ENCODE measurements at places on chromosomes 7 and 10.

- DNase-seq, result no peak
Measured at GRCh38 chr10:5510281-5511072, 11.1 kb upstream of the CALML5 start.

- no peak for DNase-seq
Measured at GRCh38 chr10:84392181-84392580, 63.8 kb downstream of the CCSER2 start.

DNA sequence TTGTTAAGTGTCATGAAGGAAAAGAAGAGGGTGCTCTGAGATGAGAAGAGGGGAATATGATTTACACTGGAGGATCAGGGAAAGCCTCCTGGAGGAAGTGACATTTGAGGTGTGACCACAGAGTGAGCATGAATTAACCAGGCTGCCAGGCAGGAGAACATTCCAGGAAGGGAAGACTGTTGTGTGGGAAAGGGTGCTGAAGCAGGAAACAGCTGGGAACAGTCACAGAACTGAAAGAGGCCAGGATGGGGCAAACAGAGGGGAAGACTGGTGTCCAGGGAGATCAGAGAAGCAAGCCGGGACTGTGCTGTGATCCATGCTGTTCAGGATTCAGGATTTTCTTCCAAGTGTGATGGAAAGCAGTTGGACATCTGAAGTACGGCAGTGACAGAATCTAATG, 14.9 kb downstream of the HIPK2 start:
- DNase-seq, result no peak

GRCh38 chr7:39463252-39463651, 103.0 kb upstream of the YAE1 start:
- no peak for DNase-seq

DNA sequence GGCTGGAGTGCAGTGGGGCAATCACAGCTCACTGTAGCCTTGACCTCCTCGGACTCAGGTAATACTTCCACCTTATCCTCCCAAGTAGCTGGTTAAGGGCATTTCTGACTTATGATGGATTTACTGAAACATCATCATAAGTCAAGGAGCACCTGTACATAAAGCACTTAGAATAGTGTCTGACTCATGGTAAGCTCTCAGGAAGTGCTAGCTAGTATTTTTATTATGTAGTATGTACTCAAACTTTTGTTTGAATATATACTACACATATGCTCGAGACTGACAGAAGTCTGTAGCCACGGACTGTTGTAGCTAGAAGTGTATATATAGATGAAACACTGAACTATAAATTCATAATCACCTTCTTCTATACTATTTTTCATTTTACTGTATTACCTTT, 107.5 kb upstream of the DNAJB12 start:
- DNase-seq, result no peak

DNA sequence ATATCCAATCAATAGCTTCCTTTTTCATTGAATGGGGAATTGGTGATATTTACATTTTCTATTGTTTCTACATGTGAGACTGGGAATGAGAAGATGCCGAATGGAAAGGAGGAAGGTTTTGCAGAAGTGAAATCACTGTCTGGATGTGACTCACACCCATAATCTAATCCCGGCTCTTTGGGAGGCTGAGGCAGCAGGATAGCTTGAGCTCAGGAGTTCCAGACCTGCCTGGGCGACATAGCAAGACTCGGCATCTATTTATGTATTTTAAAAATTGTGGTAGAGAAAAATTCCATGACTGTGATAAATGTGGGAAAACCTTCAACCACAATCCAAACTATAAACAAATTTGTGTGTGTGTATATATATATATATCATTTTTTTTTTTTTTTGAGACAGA, 10.9 kb upstream of the FIS1 start:
- DNase-seq, result no peak

GRCh38 chr10:52232561-52233350, 81.3 kb upstream of the DKK1 start:
- DNase-seq, result no peak

- DNase-seq, result no peak
Measured at GRCh38 chr10:53276797-53277196, 504.2 kb upstream of the MBL2 start.

GRCh38 chr10:51915031-51915542, 215.7 kb upstream of the CSTF2T start:
- DNase-seq, result no peak

DNA sequence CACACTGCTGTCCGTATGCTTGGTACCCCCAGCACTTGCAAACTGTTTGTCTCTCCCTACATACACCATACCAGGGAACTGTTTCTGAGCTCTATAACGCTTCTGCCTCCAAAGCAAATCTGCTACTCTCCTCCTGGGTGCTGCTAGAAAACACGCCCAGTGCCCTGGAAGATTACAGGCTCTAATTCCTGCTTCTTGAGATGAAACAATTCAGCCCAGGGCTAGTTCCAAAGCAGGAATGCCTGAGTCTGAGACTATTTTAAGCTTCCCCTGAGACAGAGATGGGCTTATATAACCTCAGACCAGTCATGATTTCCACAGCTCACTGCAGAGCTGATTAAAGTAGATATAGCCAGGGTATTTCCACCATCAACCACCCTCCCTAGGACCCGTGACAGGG, 327.1 kb downstream of the GPR158 start:
- no peak for DNase-seq

- DNase-seq, result no peak
Measured at GRCh38 chr10:55852900-55853299, 508.2 kb downstream of the ZWINT start.

GRCh38 chr7:106128836-106129235, 16.7 kb upstream of the SYPL1 start:
- no peak for DNase-seq

DNA sequence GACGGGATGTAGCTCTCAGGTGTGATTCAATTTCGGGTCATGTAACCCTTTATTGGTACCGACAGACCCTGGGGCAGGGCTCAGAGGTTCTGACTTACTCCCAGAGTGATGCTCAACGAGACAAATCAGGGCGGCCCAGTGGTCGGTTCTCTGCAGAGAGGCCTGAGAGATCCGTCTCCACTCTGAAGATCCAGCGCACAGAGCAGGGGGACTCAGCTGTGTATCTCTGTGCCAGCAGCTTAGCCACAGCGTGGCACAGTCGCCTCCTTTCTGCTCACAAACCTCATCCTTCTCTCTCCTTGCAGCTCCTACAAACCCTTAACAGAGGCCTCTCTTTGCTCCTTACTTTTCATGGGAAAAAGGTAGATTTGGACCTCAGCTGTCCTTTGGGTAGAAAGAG, 197.5 kb upstream of the PRSS58 start:
- DNase-seq, result no peak

DNA sequence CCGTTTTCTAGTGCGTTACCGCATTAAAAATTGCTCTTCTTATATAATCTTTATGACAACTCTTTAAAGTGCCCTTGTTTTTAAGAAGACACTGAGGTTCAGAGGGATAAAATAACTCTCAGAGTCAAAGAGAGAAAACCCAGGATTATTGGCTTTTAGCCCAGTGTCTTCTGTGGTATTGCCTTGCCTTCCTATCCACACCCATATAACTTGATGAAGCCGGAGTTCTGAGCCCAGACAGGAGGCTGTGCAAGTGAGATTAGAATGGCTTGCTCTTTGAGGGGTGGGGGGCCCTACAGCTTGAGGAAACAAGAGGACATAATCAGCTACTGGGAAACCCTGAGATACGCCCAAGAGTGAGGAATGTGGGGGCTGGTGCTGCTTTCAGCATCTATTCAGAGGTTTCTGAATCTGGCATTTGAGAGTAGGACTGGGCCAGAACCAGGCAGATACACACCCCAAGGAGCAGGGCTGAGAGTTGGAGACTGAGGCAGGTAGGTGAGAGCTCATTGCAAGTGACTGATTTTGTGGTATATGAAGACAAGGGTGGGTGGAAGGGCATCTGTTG, 2.3 kb downstream of the PRXL2A start:
- no peak for DNase-seq

DNA sequence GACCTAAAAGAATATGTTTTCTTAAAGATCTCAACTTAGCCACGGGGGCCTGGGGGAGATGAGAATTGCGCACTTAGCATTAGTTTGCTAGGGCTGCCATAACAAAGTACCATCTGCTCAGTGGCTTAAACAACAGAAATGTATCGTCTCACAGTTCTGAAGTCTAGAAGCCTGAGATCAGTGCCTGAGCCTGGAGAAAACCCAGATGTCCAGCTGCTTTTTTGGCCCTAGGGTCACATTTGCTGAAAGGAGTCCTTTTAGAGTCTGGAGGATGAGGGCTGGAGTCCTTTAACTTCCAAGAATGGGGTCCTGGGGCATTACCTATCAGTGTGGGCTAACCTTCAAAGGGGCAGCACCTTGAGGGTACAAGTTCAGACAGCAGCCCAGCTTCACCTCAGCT, 48.2 kb downstream of the SMURF1 start:
- DNase-seq, result no peak

- no peak for DNase-seq
Measured at GRCh38 chr7:150429699-150430098, 20.7 kb upstream of the GIMAP8 start.

DNA sequence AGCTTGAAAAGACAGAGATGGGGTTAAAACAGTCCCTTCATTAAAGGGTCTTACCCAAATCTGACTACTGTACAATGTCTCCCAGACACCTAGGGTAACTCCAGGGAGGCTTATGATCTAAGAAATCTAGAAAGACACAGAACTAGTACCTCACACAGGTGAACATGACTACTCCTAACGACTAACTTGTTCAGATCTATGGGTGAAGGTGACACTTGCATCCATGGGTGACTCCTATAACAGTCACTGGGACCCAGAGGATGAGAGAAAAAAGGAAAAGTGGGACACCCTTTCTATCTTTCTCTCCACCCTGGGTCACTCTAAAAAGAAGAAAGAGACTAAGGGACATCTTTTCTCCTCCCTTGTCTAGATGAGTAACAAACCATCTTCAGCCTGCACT, 19.2 kb downstream of the AKR1C8 start:
- no peak for DNase-seq

DNA sequence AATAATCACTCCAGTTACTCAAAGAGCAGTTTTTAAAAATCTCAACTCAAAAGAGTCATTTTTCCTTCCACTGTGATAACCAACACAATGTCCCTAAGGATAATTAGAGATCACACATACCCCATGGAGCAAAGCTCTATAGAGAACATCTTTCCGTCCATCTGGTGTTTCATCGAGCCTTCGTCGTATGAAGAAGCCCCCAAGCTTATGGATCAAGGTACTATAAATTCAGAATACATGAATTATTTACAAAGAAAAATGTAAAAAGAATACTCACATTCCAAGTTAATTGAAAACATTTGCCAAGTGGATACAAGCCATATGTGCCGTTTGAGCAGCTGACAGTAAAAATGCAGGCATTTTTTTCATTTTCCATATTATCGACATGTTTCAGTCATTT, 14.8 kb downstream of the GPAM start:
- no peak for DNase-seq

DNA sequence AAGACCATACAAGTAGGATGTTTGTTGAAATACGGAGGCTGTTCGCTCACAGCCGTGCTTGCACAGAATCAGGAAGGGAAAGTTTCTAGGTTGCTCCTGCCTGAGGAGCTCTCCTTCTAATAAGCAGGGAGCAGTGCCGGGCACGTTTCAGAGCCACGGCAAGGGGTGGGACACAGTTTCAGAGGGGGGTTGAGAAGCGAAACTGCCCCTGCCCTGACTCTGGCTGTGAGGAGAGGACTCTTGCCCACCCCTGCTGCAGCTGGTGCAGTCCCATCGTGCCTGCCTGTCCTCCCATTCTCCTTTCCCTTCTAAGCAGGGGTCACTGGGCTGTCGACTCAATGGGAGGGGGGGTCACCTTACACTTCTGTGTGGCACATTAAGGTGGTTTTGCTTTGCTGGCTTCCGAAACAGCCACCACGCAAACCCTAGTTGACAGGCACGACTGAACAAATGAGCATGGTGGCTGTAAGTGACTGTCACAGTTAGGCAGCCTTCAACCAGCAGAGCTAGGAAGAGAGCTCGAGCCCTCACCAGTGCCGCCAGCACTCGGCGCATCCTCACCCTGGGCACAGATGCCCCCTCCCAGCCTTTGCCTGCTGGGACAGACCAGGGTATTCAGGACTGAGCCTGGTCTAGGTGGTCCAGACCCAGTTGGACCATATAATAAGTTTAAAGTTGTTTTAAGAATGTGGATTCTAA, 37.5 kb downstream of the ZNF467 start:
- DNase-seq, result no peak

GRCh38 chr10:96772196-96772595, 51.9 kb upstream of the PIK3AP1 start:
- DNase-seq, result no peak

- no peak for DNase-seq
Measured at GRCh38 chr7:27094304-27095049, 1.3 kb downstream of the HOXA1 start.

Data from stimulated activated CD4-positive, alpha-beta T cell treated with anti-CD3 and anti-CD28 coated beads, TNF-alpha, amount 100 ng/mL, for 48 hours (primary cell).